Stimulated activated CD4-positive, alpha-beta T cell treated with anti-CD3 and anti-CD28 coated beads, Interleukin-1b, Interleukin-23, amount 100 ng/mL, for 48 hours (primary cell): ENCODE measurements at places on chromosomes 6 and 20.

DNA sequence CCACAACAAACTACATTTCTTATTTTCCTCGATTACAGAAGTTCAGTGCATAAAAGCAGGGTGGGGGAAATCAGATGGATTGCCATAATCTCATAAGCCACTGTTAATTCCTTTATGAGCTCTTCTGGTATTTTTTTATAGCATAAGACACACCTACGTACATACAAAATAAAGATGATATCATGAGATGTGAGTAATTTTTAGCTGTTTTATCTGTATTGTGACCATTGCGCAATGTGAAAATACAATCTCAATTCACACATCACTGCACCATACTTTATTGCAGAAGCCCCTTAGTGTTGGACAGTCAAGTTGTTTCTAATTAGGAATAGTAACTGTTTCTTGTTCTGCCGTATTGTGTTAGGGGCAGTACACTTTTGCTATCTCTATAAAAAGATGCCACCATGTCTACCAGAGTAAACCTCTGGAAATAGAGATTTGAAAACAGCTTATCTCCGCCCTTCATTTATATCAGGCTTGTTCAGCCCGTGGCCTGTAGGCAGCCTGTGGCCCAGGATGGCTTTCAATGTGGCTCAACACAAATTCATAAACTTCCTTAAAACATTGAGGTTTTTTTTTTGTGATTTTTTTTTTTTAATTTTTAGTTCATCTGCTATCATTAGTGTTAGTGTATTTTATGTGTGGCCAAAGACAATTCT, 90.4 kb downstream of the FARS2 start:
- no peak for DNase-seq

DNA sequence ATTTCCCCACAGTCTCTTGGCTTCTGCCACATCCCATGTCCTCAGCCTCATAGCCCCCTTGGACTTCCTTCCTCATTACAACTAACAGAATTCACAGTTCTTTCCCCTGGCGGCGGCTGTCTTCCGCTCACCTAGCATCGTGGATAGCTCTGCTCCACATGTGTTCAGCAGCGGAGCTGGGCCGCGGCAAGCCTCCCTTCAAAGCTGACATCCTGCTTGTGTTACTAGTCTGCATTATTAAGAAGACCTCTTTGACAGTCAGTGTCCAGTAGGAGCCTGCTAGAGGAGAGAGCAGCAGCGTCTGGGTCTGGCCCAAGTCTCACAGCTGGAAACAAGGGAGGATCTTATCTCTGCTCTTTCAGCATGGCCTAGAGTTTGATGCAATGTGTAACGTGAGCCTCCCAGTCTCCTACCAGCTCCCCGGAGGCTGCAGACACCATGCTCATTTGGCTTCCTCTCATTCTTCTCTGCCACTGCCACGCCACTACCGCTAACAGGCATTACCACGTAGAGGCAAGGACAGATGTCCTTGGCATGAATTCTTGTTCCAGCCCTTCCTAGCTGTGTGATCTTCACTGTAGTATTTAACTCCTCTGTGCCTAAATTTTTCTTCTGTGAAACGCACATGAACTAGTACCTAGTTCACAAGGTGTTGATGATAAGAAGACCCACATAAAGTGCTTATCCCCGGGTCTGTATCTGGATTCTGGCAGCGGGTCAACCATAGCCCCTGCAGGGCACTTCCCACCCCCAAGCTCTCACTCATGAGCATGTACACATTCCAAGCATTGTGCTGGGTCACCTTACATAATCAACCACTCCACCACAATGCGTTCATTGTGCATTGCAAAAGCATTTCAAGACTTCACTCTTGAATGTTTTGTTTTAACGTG, 107.1 kb upstream of the BACH2 start:
- no peak for DNase-seq

DNA sequence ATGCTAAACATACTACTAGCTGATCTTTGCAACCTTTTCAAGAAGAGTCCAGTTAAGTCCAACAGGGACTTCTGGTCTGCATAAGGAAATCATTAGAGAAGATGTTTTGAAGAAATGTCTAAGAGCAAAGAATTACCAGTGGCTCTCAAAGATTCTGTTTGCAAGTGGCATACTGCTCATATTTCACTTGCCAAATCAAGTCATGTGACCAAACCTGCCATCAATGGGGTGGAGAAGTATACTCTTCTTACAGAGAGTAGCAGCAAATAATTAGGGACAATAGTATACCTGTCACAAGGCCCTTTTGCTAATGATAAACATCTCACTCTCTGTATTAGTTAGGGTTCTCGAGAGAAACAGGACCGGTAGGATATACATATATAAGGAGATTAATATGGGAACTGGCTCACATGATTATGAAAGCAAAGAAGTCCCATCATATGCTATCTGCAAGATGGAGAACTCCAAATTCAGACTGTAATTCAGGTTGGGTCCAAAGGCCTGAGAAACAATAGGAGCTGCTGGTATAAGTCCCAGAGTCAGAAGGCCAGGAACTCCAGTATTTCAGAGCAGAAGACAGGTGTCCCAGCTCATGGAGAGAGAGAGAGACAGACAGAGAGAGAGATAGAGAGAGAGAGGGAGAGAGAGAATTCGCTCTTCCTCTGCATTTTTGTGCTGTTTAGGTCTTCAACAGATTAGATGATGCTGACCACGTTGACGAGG, 111.5 kb downstream of the LCA5 start:
- no peak for DNase-seq

DNA sequence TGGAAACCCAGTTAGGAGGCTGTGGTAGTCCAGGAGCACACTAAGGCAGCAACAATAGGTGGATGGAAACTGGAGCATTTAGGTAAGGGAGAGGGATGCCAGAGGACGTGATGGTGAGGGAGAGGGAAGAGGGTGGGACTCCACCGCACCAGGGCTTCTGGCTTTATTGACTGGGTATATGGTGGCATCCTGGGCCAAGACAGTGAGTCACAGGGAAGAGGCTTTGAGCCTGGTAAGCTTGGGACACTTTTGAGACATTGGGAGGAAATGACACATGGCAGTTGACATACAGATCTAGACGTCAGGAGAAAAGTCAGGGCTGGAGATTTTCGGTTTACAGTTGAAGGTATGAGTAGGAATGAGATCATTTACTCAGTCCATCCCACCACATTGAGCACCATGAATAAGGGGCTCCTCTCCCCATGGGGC, 14.9 kb downstream of the NT5E start:
- DNase-seq: peak; percentile 64

DNA sequence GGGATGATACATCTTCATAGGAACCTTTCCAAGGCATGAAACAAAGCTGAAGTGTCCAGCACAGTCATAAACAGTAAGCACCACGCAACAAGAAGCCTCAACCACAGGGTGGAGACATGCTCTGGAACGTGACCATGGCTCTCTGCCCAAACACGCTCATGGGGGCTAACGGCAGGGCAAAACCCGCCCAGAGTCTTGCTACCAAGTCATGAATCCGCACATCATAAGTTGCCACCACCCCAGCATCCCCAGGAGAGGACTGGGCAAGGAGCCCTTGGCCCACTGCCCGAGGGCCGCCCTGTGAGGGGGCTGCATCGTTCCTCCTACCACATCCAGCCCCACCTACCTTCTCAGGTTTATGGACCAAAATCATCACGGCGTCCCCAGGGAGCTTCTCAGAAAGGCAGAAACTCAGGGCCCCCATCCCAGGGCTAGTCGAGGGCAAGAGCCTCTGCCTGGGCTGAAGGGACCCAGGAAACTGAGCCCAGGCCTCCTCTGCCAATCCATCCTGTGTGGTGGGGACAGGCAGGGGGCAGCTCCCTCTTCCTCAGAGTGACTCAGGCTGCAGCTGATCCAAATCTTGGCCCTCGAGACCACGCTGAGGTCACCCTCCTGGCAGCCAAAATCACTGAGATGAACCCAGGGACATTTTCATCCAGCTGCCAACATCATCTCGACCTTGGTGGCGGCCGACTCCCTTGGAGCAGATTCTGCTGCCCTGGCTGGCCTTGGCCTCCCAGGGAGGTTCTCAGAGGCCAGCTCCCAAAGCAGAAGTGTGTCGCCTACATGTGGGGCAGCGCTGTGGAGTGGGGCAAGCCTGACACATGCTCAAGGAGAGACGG, 42.6 kb downstream of the BMP7 start:
- no peak for DNase-seq
